GM03348 (cell line): ENCODE measurements at places on chromosomes 11 and 22.

DNA sequence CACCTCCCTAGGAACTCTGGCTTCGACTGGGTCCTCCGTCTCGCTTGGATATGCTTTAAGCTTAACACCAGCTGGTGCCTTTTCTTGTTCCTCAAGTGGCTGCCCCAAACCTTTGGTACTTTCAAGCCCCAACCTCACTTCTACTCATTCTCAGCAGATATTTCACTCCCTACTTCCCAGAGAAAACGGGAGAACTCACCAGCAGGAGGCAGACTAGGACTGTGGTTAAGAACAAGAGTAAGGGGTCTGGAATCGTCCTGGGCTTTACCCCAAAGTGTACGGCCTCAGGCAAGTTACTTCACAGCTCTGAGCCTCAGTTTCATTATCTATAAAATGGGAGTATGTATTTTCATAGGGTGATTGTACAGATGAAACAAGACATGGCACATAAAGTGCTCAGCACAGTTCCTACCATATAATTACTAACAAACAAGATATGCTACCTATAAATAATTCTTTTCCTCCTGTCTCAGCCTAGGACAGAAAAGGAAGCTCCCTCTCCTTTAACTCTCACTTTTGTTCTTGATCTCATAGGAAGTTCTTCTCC lies 37.8 kb downstream of the PAMR1 start:
- DNase-seq, result peak; percentile 45

- peak; percentile 74 for DNase-seq
These were observed 161.7 kb downstream of the ATG16L2 start for GRCh38 chr11:72975778-72976521.

GRCh38 chr11:63023841-63024648 lies 8.4 kb upstream of the SLC22A8 start:
- DNase-seq, result peak; percentile 93

- peak; percentile 46 for DNase-seq
These were observed 55.3 kb upstream of the ALKBH3 start for GRCh38 chr11:43825217-43825816.

DNA sequence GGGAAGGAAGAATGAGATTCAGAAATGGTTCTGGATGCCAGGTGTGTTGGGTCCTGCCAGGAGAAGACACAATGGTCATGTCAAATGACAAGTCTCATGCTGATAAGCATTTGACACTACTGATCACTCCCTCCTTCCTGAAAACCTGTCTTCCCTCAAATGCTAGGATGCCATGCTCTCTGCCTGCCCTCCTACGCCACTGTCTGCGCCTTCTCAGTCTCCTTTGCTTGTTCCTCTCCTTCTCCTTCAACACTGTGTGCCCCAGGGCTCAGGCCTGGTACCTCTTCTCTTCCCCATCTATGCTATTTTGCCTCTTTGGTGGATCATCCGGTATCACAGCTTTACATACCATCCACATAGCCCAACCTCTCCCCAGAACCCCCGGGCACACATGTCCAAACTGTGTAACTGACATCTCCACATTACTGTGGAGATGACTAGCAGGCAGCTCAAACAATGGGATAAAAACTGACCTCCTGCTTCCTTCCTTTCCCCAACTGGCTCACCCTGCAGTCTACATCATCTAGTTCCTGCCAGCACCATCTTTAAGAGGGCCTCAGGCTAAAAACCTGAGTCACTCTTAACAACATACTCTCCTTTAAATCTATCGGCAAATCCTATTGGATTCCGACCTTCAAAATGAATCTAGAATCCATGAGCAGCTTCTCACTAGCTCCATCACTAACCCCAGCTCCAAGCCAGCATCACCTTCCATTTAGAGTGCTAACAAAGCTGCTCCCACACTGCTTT lies 8.2 kb downstream of the AP1B1 start:
- no peak for DNase-seq

DNA sequence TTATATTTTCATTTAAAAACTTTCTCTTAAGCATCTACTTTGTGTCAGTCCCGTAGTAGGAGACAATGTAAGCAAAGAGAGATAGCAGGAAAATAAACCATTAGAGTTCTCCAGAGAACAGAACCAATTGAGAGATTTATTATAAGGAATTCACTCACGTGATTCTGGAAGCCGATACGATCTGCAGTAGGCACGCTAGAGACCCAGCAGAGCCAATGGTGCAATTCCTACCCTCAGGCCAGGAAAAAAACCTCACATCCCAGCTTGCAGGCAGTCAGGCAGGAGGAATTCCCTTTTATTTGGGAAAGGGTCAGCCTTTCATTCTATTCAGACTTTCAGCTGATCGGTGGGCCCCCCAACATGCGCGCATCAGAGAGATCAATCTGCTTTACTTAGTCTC lies 7.3 kb upstream of the PLEKHA7 start:
- DNase-seq, result no peak

- no peak for DNase-seq
These were observed 10.8 kb upstream of the PANX1 start for GRCh38 chr11:94117871-94118270.

DNA sequence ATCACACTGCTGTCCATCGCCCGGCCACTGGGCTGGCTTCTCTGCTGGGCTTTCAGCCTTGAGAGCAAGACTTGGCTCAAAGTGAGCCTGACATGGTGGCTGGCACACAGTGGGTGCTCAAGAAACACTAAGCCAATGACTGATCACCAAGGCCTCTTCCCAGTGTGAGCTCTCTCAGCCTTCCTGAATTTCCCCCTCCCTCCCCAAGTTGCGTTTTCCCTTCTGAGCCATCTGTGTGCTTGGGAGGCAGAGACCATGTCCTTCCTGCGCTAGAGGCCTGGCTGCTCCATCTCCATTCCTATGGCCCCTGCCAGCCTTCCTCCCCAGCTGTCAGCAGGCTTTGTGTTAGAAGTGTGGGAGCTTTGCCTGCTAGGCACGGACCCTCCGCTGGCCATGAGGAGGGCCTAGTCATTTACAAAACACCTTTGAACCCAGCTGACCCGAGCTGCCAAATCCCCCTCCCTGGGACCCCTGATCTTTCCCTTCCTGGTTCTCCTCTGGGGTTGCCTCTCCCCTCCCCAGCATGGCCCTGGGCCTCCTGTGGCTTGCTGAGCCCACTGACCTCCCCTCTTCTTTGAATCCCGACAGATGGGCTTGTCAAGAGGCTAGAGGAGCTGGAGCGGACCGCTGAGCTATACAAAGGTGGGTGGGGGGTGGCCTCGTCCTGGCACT lies 13.2 kb downstream of the PICK1 start:
- no peak for DNase-seq

- DNase-seq, result no peak
These were observed 16.6 kb downstream of the DERL3 start for GRCh38 chr22:23822101-23822671.

- DNase-seq, result no peak
These were observed 4.5 kb downstream of the PRDM10 start for GRCh38 chr11:129998107-129998506.

GRCh38 chr22:23305922-23306374 lies 125.6 kb downstream of the BCR start:
- DNase-seq, result no peak

- no peak for DNase-seq
These were observed 1465.0 kb downstream of the TBC1D22A start for GRCh38 chr22:48227341-48228018.

GRCh38 chr11:128328955-128329551 lies 258.3 kb downstream of the ETS1 start:
- DNase-seq, result no peak

- DNase-seq, result peak; percentile 89
These were observed 36.9 kb upstream of the LINC01488 start for GRCh38 chr11:69444381-69445130.

- DNase-seq, result no peak
These were observed 6.6 kb downstream of the CERK start for GRCh38 chr22:46731246-46732040.

GRCh38 chr11:68050371-68050841 lies 11.6 kb downstream of the TCIRG1 start:
- DNase-seq, result no peak

DNA sequence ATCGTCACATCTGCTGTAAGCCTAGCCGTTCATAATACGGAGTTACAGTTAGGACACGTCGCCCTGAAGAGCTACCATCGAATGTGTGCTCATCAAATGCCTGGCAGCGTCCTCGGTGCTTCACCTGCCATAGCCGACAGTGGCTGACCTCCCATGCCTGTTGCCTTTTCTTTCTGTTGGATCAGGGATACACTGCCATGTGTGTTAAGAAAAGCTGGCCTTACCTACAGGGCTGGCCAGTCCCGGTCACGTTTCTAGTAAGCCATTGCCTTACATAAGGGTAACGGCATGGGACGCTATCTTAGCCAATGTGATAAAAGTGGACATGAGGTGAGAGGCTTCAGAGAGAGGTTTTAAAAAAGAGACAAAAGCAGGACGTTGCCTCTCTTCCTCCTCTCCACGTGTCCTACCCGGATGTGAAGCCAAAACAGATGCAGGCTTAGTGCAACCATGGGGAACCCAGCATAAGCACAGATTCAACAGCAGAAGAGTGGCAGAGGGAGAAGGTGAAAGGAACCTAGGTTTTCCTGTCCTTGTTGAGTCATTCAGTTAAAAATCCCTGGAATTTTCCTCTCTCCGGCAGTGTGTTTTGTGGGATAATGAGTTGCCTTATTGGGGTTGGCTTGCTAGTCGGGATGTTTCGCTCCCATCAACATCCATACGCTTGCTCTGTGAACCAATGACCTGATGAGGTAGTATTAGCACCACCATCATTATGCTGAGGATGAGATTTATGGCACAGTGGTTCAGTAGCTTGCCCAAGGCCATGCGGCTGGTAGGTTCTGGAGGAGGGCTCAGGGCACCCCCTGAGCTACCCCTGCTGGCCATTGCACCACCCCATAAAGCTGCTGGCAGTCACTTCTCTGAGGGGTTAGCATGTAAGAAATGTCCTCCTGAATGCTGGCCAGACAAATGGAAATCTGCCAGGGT lies 67.4 kb upstream of the B3GAT1 start:
- no peak for DNase-seq

DNA sequence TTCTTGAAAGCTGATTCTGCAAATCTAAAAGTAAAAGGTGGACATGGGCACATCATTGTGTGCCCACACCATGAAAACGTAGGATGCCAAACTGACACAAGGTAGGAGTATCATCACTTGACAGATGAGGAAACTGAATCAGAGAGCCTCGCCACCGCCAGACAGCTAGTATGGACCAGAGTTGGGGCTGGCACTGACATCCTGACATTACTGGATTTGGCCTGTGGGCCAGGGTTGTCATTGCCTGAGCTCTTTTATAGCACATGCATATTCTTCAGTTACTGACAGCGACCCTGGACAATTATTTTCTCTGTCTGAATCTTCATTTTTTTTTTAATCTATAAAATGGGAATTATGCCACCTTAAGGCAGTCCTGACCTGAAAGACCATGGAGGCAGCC lies 16.5 kb downstream of the USP35 start:
- DNase-seq, result no peak

GRCh38 chr11:56474729-56475235 lies 1.6 kb upstream of the OR5M3 start:
- no peak for DNase-seq

DNA sequence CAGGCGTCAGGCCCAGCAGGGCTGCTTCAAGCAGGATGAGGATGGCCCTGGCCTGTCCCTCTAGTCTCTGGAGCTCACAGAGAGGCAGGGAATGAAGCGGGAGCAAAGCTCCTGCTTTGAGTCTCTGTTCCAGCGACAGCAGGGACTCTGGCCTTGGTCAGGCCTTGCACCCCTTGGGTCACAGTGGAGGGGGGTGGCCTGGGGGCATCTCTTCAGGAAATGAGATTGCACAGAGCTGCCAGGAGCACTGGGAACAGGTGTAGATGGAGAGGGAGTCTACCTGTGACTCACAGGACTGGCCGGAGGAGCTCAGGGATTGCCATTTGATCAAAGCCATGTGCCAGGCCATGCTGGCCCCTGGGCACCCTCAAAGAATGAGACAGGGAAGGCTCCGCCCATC lies 1.6 kb downstream of the ANO1 start:
- no peak for DNase-seq

DNA sequence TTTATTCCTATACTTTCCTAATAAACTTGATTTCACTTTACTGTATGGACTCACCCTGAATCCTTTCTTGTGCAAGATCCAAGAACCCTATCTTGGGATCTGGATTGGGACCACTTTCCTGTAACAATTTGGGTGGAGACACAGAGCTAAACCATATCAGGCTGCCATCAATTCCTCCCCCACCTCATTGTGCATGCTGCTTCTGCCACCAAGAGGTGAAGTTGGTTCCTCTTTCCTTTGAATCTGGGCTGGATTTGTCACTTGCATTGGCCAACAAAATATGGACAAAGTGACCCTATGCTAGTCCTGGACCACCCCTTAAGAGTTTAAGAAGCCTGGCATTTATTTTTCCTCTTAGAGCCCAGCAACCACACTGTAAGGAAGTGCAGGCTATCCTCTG lies 39.4 kb upstream of the CEP295 start:
- DNase-seq, result no peak

DNA sequence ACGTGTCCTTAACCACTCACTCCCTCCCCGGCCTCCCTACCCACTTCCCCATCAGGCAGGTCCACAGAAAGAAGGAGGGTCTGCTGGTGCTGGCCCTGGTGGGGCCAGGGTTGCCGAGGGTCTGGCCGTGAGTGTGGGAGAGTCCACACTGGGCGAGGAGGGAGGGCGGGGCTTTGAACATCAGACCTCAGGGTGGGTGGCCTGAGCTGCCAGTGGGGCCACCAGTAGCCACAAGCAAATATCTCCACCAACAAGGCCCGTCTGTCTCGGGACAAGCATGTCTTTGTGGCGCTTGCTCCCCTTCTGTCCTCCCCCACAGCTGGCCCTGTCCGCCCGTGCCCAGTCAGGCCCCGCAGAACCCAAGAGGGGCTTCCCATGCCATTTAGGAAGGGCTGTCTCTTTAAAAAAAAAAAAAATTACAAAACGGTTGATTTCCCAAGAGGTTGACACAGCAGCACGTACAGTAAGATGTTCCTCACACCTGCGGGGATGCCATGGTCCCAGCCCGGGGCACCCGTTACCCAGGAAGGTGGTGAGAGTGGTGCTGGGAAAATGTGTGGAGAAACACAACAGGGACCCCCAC lies 17.7 kb upstream of the TALDO1 start:
- no peak for DNase-seq

- no peak for DNase-seq
These were observed 271.7 kb upstream of the ANO5 start for GRCh38 chr11:21921151-21921550.

DNA sequence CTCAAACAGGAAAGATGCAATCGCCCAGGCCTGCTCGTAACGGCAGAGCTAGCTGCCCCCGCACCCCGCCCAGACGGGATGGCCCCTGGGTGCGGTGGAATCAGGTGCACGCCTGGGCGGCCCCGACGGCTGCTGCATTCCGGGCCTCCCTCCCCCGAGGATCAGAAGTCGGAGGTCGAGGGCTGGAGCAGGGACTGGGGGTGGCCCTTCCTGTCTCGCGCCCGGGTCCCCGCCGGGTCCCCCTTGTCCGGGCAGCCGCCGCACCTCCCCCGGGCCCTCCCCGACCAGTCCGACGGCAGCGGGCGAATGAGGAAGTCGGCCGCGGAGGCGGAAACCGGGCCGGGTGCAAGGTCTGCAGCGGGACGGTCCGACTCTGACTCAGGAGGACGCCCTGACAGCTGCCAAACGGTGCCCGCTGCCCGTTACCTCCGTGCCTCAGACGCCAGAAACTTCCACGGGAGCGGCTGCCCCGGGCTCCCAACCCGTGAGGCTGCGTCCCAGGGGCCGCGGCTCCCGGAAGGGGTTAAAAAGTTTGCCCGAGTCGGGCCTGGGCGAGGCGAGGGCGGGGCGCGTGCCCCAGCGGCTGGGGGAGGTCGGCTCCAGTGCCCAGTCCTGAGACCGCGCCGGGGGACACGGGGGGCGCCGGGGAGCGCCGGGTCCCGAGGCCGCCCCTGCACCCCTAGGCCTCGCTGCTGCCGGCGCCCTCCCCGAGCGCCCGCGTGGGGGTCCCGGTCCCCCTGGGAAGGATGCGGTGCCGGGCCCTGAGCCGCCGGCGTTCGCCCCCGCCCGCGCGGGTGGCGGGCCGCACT lies 663 bp downstream of the MYH9 start:
- peak; percentile 61 for DNase-seq
